GM03348 (cell line): ENCODE measurements at places on chromosomes 16 and 17.

GRCh38 chr16:4347010-4347409 is 4.1 kb downstream of the PAM16 start:
- DNase-seq: no peak

DNA sequence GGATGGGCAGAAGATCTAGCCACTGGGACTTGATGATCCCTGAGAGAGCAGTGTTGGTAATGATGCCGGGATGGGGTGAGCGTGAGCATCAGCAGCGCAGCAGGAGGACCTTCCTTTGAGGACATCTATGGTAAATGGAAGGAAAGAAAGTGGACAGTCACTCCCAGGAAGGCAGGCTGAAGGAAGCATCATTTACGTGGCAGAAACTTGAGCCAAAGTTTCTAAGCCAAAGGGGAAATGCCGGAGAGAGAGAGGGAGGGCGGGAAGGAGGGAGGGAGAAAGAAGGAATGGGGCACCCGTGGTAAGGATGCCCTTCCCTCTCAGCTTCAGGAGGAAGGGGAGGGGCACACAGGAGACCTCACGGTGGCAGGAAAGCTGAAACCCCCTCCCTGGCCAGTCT is 86.3 kb upstream of the CACNG5 start:
- no peak for DNase-seq

DNA sequence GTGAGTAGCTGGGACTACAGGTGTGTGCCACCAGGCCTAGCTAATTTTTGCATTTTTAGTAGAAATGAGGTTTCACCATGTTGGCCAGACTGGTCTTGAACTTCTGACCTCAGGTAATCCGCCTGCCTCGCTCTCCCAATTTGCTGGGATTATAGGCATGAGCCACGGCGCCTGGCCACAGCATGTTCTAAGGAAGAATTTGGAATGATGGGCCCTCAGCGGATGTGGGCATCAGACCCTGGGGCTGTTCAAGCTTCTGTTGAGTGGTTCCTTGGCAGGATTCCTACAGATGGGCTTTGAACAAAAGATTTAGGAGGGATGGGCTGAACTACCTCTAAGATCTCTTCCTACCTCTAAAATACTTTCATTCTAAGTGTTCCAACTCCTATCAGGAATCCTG is 4.1 kb downstream of the PRPSAP2 start:
- no peak for DNase-seq

- DNase-seq: peak; percentile 96
Measured at GRCh38 chr17:1060991-1061390, 64.1 kb downstream of the TIMM22 start.

- no peak for DNase-seq
Measured at GRCh38 chr17:76246080-76247066, 6.1 kb upstream of the RNF157 start.

- DNase-seq: peak; percentile 14
Measured at GRCh38 chr17:32349503-32349853, 479 bp upstream of the ZNF207 start.

DNA sequence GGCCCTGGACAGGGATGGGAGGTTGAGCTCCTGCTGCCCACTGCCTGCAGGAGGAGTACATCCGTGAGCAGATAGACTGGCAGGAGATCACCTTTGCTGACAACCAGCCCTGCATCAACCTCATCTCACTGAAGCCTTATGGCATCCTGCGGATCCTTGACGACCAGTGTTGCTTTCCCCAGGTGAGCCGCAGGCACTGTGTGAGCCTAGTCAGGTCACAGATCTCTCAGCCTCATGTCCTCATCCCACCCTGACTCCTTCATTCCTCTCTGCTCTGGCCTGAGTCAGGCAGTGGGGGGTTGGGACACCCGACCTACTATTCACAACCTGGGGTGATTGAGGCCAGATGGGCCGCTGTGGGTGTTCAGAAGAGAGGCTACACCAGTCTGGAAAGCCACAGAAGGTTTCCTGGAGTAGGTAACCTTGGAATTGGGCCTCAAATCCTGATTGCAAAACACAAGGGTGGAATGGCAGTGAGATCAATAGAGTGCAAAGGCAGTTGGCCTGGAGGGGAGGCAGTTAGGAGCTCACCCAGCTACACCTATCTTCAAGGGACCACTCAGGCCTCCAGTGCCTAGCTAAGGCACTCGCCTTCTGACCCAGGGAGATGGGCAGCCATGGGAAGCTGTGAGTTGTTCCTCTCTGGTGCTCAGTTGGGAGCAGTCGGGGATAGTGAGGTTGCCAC is 29.7 kb downstream of the MYO15A start:
- DNase-seq: no peak

- no peak for DNase-seq
Measured at GRCh38 chr16:54649876-54650275, 280.8 kb upstream of the IRX5 start.

DNA sequence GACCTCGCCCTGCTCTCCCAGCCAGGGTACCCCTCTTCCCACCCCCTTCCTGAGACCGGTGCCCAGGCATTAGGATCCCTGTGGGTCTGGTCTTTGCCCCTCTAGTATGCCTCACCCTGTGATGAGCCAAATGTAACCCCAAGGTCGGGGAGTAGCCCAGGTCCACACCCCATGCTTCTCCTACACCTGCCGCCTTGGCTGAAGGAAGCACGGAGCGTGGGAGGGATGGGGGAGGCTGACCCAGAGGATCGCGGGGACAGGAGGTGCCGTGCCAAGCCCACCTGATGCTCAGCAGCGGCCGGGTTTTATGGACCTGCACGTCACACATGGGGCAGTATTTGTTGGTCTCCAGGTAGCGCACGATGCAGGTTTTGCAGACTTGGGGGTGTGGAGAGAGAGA is 8.8 kb downstream of the PCGF2 start:
- no peak for DNase-seq

DNA sequence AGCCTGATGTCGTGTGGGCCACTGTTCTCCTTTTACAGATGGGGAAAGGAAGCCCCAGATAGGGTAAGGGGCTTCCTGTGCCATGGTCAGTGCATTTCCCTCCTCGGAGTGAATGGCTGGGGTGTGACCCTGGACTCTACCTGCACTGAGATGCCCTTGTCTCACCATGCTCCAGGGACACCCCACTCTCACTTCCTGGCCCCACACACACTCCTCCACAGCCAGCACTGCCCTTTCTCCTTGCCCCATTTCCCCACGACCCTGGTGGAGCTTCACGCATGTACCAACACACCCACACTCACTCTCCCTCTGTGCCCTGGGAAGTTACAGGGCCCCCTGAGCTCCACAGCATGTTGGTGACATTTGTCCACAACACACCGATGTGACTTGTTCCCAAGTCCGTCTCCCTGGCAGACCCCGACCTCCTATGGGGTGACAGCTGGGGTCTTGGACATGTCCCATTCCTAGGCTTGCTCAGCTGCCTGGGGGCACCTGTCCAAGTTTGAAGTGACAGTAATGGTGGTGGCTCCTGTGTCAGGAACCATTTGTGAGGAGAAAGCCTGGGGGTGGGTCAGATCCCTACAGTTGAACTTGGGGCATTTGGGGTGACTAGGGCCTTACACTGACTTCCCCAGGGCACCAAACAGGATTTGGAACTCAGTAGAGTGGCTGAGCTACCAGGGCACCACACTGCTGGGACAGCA is 47.4 kb downstream of the PECAM1 start:
- DNase-seq: no peak

- no peak for DNase-seq
Measured at GRCh38 chr17:58007781-58008706, 998 bp upstream of the SRSF1 start.

DNA sequence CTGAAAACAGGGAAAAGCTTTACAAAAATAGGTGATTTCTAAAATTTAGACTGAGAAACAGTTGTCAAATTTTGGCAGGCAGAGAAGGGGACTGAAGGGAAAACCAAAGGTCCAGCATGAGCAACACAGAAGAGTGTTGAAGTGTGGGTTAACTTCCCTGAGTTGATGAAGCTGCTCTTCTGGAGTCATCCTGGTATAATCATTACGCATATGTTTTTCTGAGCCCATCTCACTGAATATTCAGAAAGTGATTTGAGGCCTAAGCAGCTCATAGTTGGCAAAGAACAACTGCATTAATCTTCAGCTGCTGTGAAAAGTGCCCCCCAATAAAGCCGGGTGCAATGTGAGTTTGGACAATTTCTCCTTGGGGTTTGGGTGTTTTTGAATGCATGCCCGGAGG is 115.0 kb upstream of the RBBP6 start:
- DNase-seq: no peak

GRCh38 chr17:79548116-79548515 is 62.7 kb downstream of the RBFOX3 start:
- DNase-seq: no peak

DNA sequence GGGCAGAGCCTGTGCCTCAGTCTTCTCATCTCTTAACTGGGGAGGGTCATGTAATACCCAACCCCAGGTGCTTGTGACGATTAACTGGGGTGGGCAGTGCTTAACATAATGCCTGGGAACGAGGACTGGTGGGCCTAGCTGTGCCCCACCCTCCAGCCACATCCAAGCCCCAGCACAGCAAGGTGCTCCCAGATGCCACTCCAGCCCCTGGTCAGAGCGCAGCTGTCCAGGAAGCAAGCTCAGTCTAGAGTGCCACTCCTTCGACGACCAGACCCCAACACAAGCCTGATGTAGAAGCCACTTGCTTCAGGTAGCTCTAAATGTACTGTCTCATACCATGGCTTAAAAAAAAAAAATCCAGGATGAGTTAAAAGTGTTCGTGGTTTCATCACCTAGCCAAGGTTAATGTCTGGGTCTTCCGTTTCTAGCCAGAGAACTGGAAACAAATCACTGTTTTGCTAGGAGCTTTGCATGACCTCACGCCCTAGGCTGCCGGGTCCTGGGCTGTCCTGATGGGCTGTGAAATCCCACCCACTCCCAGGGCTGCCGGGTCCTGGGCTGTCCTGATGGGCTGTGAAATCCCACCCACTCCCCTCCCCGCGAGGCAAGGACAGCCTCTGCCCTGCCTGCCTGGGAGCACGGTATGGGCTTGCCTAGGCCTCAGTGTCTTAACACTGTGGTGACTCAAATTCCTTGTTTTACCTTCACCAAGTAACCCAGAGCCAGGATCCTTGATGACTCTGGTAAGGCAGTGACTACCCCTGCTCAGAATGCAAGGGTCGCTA is 7.7 kb downstream of the MIEF2 start:
- DNase-seq: no peak

- DNase-seq: peak; percentile 48
Measured at GRCh38 chr17:63647065-63647725, 25.0 kb downstream of the MAP3K3 start.

- no peak for DNase-seq
Measured at GRCh38 chr17:32123782-32124181, 18.5 kb upstream of the RHOT1 start.

DNA sequence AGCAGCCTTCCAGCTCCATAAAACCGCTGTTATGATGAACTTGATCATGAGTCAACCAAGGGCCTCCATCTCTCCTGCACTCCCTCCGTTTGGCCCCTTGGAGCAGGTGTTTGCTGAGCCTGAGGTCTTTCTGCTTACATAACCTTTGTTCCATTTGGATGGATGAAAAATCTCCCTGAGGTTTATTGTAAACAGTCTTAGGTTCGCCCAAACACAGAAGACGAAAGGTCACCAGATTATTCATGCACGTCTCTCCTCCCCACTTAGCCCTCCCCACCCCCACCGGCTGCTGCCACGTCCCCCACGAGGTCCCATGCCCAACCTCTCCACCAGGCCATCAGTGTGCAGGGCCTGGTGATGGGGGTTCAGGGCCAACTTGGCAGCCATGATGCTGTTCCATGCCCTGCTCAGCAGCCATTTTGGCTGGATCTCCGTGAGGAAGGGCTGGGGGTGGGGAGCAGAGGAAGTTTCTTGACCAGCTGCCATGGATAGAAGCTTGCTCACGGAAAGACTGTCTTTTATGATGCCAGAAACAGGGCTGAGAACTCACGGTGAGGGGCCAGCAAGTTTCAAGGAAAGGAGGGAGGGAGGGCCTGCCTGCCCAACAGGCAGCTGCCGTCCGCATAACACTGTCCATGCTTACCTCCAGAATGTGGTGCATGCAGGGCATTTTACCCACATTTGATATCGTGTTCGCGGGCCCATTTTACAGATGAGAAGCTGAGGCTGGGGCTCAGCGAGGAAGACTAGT is 47.8 kb upstream of the FOXF1 start:
- DNase-seq: no peak
